ENCODE measurements at places on chromosomes 11 and 22.

DNA sequence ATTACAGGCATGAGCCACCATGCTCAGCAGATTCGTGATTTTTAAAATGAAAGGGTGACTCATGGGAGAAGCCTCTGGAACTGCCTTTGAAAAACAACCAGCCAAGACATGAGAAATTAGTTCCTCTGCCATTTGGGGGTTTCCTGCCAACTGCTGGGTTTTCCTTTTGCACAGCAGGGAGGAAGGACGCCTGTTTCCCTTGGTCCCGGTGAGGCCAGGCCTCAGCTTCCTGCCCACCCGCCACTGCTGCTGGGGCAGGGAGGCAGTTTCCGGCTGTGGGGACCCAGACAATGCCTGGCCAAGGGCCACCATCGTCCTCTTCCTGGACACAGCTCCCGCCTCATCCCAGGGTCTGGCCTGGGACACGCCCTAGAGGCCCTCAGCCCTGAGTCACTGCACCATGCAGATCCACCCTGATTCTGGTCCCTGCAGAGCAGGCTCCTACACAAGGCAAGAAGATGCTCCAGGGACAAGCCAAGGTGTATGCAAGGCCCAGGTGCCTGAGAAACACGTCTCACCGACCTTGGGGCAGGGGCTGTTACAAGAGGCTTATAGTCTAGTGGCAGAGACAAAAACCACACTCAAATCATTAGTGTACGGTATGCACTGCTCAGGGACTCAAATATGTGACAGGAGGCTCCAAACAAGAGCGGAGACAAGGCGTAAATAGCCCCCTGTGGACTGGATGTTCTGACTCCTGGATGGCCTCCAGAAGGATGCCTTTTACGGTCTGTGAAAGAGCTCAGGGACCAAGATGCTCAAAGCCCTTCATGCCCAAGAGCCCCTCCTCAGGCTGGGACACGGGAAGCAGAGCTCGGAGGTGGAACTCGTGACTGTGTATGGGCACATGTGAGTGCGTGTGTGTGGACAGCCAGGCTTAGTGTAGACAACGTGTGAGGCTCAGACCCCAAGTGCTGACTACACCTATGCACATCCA is 10.0 kb downstream of the PPM1F start:
- DNase-seq, result no peak

DNA sequence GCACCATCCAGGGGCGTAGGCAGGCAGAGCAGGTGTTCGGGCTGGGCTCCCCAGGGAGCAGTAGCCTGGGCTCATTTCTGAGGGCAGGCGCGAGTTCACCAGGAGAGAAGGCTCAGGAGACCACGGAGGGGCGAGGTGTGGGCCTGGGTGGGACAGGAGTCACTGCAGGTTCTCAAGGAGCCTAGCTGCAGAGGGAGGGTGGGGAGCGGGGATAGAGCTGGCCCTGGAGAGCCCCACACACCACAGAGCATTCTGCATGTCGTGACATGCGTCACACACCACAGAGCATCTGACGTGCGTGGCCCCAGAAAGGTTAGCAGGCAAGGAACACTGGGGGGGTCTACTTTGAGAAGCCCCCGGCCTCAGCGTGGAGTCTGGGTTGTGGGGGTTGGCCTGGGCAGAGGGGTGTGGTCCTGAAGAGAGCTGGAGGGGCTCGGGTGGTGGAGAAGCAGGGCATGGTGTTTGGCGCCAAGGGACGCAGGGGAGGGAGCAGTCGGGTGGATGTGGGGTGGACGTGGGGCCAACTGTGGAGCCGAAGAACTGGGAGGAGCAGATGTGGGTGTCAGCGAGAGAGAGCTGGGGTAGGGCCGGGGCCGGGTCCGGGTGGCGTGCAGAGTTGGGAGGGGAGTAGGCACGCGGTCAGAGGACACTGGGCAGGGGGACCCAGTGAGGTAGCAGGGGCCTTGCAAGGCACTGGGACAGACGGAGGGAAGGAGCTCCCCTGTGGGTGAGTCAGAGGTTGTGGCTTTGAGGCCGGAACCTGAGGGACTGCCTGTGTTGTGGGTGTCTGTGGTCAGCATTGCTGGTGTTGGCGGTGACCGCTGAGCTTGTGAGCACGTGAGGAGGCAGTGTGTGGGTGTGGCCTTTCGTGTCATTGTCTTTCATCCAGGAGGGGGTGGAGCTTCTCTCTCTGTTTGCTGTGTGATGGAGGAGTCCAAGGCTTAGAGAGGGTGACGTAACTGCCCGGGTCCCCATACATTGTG is 25.5 kb downstream of the CTTN start:
- DNase-seq, result no peak

DNA sequence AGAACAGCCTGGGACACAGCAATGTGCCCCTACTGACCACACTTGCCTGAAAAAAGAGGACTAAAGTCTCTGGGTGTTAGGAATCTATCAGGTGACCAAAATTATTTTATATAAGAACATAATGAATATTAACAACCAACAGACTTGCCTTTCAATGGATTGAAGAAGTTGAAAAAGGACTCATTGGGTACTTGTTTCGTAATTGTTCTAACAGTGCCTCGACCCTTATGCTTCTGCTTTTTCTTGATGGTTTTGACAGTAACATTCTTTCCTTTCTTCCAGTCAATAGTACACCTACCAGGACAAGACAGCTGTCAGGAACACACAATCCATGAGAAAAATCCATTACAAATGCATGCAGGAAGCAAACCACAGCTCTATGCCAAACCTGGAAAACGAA is 29.0 kb upstream of the PHLDA2 start:
- no peak for DNase-seq

DNA sequence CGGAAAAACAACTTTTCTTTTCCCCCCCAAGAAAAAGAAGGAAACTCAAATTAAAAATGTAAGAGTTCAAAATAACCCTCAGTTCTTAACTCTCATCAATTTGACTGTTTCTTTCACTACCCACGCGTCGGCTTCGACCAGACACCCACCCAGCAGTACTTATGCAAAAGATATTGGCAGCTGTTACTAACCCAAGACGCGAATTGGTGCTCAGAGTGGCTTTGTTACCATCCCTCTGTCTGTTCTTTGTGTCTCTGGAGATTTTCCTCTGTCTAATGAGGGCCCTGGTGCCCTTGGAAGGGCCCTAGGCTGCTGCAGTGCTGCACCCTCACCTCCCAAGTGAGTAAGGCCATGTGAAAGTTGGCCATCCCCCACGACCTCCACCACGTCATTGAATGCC is 180.5 kb upstream of the NECTIN1 start:
- DNase-seq, result no peak

- no peak for DNase-seq
Measured at GRCh38 chr11:75733431-75734107, 15.9 kb downstream of the MOGAT2 start.

DNA sequence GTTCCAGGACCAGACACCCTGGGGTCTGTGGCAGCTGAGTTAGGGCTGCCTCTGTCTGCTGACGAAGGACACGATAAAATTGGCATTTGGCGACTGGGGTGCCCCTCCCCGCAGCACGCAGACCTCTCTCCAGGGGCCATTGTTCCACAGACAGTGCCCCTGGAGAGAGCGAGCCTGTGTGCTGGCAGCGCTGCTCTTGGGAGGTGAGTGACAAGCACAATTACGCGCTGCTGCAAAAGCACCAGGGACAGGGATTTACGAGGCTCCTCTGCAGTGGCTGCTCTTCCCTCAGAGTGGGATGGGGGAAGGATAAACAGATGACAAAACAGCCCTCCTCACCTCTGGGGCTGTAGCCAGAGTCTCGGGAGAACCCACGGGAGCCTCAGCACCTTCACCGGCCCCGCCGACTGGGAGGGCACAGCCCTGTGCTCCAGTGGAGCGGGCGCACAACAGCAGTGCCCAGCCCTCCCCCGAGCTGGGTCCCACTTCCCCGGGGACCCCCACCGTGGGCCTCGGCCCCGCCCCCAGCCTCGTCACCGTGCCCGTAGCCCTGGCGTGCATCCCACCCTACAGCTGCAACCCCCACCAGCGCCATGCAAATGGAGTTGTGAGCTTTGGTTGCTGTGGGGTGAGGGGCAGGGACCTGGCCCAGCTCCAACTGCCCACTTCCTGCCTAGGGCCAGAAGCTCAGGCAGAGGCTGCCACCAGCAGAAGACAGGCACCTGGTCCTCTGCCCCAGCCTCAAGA is 19.6 kb downstream of the CHID1 start:
- DNase-seq, result no peak

- no peak for DNase-seq
Measured at GRCh38 chr11:13012056-13012661, 3.0 kb downstream of the RASSF10 start.

DNA sequence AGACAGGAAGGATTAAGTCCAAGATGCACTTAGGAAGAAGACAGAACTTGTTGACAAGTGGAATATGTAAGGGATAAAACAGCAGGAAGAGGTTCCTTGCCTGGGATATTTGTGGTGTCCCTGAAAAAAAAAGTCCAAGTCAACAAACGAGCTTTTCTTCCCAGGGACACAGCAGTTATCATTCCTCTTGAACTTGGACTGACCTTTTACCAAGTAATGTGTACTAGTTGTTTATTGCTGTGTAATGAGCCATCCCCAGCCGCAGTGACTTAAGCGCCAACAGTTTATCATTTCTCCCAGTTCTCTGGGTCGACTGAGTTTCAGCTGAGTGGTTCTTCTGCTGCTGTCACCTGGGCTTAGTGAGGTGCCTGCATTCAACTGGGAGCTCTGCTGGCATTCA is 37.0 kb downstream of the KREMEN1 start:
- no peak for DNase-seq

- no peak for DNase-seq
Measured at GRCh38 chr11:14148653-14149273, 186.2 kb downstream of the SPON1 start.

GRCh38 chr11:8871171-8871775 is 39.7 kb upstream of the AKIP1 start:
- DNase-seq, result no peak

DNA sequence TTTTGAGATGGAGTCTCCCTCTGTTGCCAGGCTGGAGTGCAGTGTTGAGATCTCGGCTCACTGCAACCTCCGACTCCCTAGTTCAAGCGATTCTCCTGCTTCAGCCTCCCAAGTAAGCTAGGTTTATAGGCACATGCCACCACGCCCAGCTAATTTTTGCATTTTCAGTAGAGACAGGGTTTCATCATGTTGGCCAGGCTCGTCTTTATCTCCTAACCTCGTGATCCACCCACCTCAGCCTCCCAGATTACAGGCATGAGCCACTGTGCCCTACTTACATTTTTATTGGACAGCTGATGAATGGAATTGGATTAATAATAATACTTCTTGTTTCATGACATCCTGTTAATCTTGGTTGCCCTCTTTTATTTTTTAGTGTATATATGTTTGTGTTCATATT is 3.0 kb upstream of the MRGPRD start:
- no peak for DNase-seq

GRCh38 chr11:2529636-2530035 is 84.8 kb downstream of the KCNQ1 start:
- DNase-seq, result no peak

GRCh38 chr11:33941637-33942160 is 49.8 kb upstream of the LMO2 start:
- DNase-seq, result no peak

DNA sequence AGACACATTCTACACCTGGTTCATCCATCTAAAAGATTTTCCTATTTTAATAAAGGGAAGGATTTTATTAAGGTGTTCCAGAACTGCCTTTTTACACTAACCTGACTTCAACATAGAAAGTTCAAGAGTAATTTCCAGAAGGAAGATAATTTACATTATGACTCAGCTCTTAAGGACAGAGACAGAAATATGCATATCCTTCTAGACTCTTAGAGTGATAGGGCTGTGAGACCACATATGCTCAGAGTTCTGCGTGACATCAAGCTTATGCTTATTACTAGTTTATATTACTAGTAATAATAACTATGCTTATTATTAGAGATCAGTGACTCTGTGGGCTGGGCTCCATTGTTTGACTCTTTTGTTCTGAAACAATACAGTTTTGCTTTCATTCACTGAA is 4.6 kb downstream of the PDGFD start:
- no peak for DNase-seq

- DNase-seq, result no peak
Measured at GRCh38 chr22:31243339-31244045, 31.4 kb downstream of the LIMK2 start.

- DNase-seq, result no peak
Measured at GRCh38 chr22:38031491-38031890, 25.7 kb upstream of the PICK1 start.

DNA sequence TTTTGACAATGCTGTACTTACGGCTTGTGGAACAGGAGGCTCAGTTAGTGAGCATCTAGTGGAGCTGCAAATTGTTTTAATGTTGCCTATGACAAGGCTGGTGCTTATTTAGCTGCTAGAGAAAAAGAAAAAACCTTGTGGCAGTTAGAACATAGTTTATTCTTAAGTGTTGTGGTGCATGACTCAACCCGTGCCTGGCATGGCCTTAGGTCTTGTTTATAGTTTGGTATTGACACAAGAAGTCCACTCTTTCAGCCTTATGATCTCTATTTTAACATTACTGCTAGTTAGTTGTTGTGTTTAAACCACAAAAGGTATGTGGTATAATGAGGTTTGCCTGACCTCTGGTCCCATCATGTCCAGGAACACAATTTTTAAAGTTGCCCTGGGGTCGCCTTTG is 744.6 kb downstream of the FAM181B start:
- DNase-seq, result no peak

DNA sequence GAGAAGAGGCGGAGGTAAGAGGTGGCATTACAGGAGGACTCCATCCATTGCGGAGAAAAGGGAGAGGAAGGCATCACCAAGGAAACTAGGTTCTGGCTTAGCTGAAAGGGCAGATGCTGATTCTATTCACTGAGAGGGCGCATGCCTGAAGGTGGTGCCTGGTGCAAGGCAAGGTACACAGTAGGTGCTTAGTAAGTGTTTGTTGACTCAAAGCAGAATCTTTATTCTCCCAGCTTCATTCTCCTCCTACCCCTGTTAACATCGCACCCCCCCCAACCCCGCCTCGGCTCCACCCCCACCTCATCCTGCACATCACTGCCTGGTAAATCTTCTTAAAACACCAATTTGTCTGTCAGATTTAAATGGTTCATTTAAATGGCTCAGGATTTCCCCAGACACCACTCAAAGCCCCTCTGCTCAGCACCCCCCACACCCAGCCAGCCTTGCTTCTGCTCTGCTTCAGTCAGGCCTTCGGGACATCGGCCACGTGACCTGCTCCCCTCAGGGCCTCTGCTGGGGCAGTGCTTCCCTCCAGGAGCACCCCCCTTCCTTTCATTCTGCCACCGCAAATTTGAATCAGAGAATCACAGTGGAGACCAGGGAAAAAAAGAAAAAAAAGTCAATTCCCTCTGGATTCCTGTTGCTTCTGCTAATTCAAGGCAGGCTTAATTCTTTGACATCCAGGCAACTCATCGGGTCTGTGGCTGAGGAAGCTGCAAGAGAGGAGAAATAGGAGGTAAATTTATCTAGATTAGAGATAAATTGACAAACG is 17.8 kb upstream of the RCN1 start:
- DNase-seq, result no peak

DNA sequence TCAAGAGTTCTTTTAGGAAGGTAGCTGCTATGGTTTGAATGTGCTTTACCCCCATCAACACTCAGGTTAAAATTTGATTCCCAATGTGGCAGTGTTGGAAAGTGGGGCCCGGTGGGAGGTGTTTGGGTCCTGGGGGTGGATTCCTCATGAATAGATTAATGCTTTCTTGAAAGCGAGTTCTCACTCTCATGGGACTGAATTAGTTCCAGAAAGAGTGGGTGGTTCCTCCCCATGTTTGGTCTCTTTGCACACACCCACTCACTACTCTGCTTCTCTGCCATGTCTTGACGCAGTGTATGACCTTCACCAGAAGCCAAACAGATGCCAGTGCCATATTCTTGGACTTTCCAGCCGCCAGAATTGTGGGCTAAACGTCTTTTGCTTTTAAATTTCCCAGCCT is 394.4 kb downstream of the OPCML start:
- no peak for DNase-seq

GRCh38 chr11:122019908-122020694 is 95.9 kb downstream of the BLID start:
- DNase-seq, result no peak

Measured in NCI-H187 treated with DMSO at 0.1 percent for 48 hours (cell line).